Activated CD8-positive, alpha-beta memory T cell treated with anti-CD3 and anti-CD28 coated beads for 4 hours (primary cell): ENCODE measurements at places on chromosomes 4 and X.

- DNase-seq: no peak
Measured at GRCh38 chr4:168844353-168845049, 165.6 kb downstream of the CBR4 start.

GRCh38 chrX:11064851-11065600, 46.1 kb upstream of the HCCS start:
- DNase-seq: no peak

GRCh38 chr4:176054942-176055341, 10.7 kb upstream of the WDR17 start:
- DNase-seq: no peak

DNA sequence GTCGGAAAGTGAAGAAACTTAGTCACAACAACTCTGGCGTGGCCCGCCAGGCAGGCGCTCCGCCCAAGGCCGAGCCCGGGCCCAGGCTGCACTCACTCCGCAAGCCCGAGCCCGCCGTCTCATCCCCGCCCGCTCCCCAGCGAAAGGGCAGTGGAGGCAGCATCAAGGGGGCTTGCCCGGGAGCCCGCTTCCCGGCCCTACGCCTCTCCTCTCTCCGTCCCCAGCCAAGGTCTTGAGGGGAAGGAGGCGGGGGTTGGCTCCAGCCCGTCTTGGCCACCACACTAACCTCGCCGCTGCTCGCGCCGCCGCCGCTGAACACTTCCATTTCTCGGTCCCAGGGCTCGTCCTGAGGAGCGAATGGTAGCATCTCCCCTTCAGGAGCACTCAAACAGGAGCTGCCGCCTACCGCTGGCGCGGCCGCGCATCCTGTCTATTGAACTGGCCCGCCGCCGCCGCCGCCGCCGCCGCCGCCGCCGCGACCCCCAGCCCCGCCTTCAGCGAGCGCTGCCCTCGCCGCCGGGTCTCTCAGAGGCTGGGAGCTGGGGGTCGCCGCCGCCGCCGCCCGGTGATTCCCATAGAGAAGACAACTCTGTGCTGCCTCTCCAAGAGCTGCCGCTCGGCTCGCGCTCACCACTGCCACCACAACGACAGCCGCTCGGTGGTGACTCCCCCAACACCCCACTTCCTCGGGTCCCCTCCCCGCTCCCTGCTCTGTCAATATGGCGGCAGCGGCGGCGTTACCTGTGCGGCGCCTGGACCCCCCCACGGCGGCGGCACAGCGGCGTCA, at the start of gene RPS6KA6:
TSS of gene RPS6KA6 (minus strand) at position 667 of the 787 bp plus-strand sequence. CDS start at position 367, 300 bp downstream.
- no peak for DNase-seq

DNA sequence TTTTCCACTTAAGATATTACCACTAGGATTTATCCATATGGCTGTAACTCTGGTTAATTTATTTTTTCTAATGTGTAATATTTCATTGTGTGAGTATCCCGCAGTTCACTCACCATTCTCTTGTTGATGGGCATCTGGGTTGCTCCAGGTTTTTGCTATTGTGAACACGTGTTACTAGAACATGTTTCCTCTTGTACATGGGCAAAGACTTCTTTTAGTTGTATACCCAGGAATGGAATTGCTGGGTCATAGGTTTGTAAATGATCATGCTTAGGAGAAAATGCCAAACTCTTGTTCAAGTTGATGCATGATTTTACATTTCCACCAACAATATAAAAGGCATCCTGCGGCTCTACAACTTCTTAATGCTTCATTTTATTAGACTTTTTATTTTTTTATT, 26.8 kb downstream of the SYNPO2 start:
- no peak for DNase-seq

GRCh38 chrX:21798677-21799219, 40.7 kb upstream of the MBTPS2 start:
- no peak for DNase-seq

- DNase-seq: no peak
Measured at GRCh38 chr4:53459548-53459947, 82.1 kb downstream of the FIP1L1 start.

DNA sequence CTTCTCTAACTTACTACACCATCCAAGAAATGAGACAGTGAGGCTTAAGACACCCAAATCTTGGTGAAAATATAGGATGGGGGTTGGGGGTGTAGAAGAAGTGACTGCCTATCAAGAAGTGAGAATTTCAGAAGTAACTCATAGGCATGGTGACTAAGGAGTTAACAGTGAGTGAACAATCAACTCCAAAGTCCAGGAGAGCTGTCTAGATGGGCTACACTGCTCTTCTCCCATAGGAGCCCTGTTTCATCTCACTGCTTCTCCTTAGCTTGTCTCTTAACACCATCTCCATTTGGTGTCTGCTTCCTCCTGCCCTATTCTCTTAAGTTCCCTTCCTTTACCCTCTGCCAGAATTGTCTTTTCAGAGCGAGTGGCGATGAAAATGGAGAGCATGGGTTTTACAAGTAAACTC, 22.7 kb downstream of the FABP2 start:
- no peak for DNase-seq

DNA sequence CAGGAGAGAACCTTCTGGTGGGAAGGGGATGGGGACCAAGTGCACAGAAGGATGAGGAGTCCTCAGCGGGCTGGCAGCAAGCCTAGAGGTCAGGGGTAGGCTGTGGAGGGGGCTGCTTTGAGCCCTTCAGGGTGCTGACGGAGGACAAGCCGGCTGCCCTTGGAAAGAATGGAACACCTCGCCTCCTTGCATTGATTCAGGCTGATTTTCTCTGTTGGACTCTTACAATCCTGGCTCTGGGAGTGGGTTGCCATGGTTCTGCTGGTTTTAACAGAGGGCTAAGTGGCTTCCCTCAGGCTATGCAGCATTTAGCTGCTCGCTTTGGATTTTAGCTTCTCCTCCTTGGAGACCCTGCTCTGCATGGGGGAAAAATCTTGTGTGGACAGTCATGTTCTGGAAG, 49.4 kb upstream of the CHRNA9 start:
- DNase-seq: no peak
